Activated CD4-positive, alpha-beta memory T cell treated with anti-CD3 and anti-CD28 coated beads for 36 hours (primary cell): ENCODE measurements at places on chromosomes 12 and 14.
A peak's percentile ranks its signal among the peaks of the same experiment; 100 is the strongest.

- DNase-seq, result no peak
Measured at GRCh38 chr12:119005913-119006312, 24.6 kb downstream of the SRRM4 start.

GRCh38 chr12:15278816-15279658, 43.3 kb upstream of the PTPRO start:
- no peak for DNase-seq

DNA sequence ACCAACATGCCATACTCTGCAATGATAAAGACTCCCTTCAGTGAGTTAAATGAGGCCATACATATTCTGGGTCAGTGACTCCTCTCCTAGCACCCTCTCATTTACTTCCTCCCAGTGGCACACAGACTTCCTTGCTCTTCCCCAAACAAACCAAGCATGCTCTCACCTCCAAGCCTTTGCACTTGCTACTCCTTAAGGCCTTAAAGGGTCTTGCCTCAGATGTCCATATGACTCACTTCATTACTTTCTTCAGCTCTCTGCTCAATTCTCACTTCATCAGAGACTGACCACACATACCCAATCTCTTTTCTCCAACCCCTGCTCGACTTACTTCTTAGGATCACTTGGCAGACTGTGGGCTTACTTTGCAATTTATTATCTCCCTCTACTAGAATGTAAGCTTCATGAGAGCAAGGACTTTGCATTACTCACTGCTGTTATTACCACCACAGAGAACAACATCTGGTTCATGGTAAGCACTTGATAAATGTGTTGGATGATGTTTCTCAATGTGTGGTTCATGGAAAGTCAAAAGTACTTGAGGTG, 22.8 kb downstream of the DDX24 start:
- no peak for DNase-seq

- no peak for DNase-seq
Measured at GRCh38 chr12:89082370-89082753, 269.9 kb downstream of the DUSP6 start.

- peak; percentile 78 for DNase-seq
Measured at GRCh38 chr12:57166971-57167371, 19.6 kb upstream of the LRP1-AS start.

DNA sequence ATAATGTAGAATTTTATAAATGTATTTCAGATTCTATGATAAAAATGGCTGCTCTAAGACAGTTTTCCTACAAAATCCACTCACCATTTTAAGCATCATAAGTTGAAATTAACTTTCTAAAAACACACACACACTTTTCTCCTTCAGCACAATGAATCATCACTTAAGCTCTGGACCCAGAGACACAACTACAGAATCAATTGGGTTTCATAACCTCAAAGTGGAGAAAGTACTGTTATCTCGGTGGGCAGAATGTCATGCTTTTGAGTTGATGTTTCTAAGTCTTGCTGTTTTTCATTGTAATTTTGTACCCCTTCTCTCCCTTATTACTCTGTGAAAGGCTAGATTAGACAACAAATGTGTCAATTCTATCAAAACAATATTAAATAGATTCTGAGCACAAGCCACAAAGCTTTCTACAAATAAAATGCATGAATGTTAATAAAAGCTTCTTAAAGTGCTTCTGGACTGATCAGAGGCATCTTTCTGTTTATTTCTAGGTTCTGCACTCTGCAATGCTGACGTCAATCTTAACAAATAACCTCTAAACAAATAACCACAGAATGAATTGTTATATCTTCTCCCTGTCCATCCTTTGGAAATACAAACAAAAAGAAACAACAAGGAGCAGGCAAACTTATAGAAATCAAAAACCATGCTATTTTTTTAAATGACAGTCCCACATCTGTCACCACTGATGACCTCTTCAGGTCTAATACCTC, 8.2 kb downstream of the IPO8 start:
- DNase-seq, result no peak

- DNase-seq, result no peak
Measured at GRCh38 chr14:73744175-73744867, 30.1 kb upstream of the PNMA1 start.

GRCh38 chr12:2457933-2458414, 336.8 kb upstream of the FKBP4 start:
- DNase-seq, result no peak

- DNase-seq, result no peak
Measured at GRCh38 chr14:65291531-65291930, 121.0 kb upstream of the FUT8 start.

- DNase-seq, result peak; percentile 38
Measured at GRCh38 chr12:56358836-56359532, 923 bp downstream of the STAT2 start.

GRCh38 chr12:107092669-107093416, 506 bp downstream of the CRY1 start:
- peak; percentile 84 for DNase-seq

- DNase-seq, result peak; percentile 42
Measured at GRCh38 chr14:21098076-21098891, at the start of gene ZNF219. Gene ZNF219 (minus strand): TSS chr14:21098655. CDS start chr14:21093591, 5,064 bp downstream.

DNA sequence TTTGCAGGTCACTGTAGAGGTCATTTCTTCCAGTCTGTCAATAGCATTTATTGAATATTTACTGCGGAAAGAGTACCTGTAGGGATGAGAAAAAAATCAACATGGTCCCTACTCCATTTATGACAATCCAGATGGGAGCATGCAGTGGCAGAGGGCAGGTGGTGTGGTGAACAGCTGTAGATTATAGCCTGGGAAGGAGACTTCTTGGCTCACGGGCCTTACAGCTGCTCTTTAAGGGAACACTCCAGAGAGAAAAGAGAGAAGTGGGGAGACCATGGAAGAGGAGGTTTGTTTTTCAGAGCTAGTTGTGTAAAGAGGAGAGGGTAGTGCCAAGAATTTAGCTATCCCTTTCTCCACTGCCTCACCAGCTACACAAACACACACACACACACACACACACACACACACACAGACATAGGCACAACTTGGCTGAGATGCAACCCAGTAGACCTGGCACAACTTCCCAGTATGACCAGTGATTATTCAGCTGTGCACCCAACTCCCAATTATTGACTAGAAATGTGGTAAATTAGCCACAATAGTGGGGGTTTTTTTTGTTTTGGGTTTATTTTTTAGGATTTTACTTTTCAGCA, 41.0 kb downstream of the GPHB5 start:
- DNase-seq, result no peak

DNA sequence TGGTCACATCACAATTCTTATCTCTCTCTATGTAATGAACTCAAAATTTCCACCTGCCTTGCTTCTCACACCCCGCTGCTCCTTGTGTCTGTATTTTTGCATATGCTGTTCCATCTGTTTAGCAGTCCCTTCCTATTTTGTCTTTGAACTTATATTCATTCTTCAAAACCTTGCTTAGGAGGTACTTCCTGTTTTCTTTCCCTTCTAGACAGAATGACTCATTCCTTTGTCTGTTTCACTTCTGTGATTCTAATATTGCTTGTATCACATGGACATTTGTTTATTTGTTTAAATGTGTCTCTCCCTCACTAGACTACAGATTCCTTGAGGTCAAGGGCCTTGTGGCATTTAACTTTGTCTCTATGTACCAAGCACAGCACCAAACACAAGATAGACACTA, 424.2 kb downstream of the ETNK1 start:
- no peak for DNase-seq

DNA sequence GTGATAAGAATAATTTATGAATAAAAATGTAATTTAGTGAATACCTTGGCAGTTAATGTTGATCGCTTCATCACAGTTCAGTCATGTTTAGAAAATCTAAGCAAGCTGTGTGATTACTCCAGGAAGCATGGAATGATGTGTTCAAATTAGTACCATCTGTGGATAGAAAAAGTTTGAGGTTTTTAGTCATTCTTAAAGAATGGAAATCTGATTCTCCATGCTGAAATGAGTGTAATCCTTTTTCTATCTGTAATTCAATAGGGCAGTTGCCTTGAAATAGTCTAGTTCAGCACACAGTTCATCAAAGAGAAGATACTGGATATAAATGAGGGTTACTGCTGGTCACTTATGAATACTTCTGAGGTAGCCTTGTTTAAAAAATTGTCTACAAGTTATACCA, 127.2 kb upstream of the MYF6 start:
- no peak for DNase-seq

DNA sequence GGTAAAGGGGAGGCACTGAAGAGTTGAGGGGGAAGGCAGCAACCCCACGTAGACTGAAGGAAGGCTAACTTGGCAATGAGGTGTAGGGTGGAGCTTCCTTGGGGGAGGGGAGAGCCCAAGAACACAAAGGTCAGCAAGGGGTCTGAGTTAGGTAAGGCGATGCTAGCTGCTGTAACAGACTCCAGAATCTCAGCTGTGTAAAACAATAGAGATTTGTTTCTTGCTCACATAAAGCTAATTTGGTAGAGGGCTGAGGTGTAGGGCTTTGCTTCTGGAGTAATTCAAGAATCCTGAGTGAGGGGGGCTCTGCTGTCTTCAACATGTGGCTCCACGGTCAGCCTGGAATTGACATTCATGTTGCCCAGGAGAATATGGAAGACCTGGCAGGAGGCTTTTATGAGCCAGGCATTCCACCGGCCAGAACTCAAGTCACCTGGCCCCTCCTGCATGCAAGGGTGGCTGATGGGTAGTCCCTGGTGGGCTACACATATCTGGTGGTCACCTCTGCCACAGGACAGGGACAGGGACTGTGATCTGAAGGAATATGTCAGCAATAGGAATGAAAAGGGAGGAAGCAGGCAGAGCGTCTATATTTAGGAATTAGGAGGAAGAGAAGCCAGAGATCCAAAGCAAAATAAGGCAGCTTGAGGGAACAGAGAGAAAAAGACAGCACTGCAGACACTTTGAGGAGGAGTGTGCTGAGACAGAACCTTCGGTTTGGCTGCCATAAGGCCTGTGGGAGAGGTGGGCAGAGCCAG, 153.7 kb downstream of the ZFP36L1 start:
- DNase-seq, result no peak

DNA sequence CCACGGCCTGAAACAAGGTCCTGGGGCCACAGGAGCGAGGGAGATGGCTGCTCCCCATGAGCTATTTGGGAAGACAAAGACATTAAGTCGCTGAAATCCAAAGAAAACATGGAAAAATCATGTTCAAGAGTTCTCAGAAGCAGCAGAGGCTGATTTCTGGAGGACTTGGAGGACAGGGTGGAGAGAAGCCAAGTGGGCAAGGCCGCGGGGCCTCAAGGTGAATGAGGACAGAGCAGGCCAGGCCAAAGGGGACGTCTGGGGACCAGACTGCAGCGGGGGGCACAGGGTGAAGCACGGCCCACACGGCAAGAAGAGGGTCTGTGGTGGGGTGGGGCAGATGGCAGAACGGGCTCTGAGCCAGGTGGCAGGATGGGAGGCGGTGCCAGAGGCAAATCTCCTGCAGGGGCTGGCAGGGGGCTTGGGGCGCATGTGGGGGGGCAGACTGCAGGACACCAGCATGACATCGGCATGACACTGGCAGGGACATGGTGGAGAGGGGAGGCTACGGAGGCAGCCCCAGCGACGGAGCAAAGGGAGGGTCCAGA, 48.9 kb downstream of the RNF34 start:
- DNase-seq, result no peak

GRCh38 chr14:95345032-95345431, 25.3 kb upstream of the CLMN start:
- no peak for DNase-seq

DNA sequence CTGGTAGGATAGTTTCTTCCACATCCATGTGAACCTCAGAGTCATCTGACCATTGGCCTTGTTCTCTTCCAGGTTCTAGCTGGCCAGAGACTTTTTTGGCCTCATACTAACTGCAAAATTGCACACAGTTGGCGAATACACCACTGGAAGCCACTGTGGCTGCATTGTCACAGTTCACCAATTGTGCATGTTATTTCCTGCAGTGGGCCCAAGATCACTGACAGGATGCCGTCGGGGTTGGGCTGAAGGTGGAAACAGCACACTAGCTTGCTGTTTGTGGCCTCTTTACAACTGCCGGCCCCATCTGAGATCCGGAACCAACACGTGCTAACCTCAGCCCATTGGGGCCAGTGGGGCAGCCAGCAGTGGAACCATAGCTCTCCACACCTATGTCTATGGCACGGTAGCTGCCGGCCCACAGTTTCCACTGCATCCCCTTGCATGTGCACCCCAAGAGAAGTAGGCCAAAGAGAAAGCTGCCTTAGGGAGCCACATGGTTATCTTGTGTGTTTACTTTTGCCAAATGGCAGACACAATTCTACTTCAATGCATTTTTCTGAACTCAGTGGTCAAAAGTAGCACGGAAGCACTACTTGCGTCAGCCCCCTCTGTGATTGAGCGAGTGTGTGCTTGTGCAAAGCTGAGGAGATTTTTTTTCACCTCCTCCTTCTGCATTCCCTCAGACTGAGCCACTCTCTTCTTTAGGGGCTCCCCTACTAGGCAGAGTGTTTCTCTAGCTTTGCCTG, 464.0 kb downstream of the RAD51B start:
- peak; percentile 68 for DNase-seq

DNA sequence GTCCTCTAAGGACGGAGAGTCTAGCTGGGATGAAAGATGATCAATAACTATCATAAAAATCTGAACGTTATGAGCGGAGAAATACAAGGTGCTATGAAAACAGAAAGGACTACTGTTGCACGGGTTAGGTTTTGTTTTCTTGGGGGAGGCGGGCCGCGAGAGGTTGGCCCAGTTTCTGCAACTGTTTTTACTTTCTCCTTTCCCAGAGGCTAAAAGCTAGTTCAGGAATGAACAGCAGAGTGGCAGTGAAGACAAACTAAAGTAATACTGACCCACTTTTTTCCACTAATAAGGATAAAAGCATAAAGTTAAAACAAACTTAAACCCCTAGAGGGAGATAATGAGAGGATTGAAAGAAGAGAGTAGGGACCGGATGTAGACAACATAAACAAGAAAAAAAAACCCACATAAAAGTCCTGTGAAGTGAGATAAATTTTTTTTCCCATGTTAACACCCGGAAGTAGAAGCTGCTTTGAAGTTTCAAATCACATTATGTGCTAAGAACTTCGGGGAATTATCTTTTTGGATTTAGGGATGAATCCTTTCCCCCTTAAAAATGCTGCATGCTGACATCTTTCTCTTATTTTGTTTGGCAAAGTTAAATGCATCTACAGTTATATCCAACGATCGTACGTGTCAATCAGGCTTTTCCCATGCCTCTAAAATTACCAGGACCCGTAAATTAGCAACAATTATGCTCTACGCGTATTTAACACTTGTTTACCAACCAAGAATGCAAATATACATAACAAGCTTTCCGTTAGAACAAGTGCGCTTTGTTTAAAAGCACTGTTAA, 1.0 kb upstream of the CDK17 start:
- DNase-seq, result peak; percentile 68

DNA sequence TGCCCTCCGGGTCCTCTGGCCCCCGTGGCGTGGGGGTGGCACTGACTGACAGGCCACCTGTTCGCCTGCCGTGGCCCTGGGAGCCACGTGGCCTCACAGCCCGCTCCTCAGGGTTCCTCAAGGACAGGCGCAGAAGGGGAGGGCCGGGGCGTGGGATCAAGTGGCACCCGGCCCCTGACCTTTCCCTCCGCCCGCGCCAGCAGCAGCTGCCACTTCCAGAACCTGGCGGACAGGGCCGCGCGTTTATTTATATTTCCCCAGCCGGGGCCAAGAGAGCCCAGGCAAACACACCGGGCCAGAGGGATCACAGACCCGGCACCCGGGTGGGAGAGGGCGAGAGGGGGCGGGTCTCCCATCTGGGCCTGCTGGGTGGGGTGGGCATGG, 92.6 kb downstream of the RFLNA start:
- DNase-seq, result no peak

- DNase-seq, result no peak
Measured at GRCh38 chr14:61670576-61670975, 24.7 kb upstream of the HIF1A start.
